Activated T-cell treated with anti-CD3 and anti-CD28 coated beads, Interleukin-2, amount 50 U/mL, for 48 hours (primary cell): ENCODE measurements at places on chromosomes 12 and 14.

- no peak for DNase-seq
These were observed 134.0 kb downstream of the TMEM117 start for GRCh38 chr12:43969882-43970281.

- no peak for DNase-seq
These were observed 23.8 kb upstream of the TC2N start for GRCh38 chr14:91891101-91891500.

- no peak for DNase-seq
These were observed 1.2 kb downstream of the CLIP1 start for GRCh38 chr12:122421187-122421820.

GRCh38 chr12:87441511-87441910 lies 587.7 kb downstream of the C12orf50 start:
- no peak for DNase-seq

DNA sequence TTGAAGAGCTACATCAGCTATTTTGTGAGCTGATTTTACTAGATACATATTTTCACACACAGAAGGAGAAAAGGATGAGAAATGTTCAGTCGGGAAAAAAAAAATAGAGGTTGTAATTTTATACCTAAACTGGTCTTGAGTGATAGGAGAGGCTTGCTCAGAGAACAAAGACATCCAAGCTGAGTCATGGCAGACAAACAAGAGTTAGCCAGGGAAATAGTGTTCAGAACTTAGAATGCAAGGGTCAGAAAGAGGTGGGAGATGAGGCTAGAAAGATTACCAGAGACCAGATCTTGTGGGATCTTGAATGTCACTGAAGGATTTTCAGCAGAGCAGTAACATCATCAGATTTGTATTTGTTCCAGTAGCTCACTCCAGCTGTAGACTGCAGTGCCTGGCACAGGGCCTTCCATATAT lies 121.9 kb upstream of the ATF1 start:
- no peak for DNase-seq

DNA sequence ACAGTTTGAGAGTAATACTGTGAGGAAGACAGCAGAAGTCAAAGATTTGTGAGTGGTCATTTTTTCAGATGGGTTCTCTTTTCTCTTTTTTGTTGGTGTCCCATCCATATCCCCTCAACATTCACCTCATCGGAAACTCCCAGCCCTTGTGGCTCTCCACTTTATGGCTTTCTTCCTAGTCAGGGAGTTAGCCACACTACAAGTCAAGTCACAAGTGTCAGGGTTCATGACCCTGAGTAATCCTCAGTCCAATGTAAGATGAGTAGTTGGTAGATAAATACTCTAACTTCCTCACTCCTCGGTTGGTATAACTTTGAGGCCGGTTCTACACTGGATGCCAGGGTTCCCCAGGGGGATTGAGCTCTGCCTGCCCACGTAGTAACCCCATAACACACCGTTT lies 41.4 kb downstream of the PTGER2 start:
- DNase-seq = no peak

DNA sequence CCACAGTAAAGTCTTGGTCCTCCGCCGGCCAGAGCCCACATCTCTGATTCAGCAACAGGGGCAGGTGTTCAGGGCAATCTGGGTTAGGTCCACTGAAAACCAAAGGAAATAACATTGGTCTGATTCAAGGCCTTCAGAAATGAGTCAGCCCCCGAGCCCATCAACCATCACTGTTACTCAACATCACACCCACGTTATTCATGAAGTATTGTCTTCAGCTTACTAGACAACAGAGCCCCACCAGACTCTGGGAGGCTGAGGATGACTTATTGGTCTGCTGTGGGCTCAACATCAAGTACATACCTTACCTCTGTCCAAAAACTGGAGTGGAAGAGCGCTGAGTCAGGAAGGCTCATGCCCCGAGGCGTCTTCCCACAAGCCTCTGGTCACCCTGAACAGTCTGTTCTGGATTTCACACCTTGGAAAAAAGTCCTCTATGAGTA lies 97.5 kb downstream of the ZFP36L1 start:
- DNase-seq = peak; percentile 66

DNA sequence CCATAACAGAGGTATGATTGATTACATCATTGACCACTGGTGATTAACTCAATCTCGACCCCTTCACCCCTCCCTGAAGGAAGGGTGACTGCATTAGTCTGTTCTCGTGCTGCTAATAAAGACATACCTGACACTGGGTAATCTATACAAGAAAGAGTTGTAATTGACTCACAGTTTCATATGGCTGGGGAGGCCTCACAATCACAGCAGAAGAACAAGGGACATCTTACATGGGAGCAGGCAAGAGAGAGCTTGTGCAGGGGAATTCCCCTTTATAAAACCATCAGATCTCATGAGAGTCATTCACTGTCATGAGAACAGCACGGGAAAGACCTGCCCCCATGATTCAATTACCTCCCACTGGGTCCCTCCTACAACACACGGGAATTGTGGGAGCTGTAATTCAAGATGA lies 55.9 kb upstream of the TMCC3 start:
- DNase-seq = peak; percentile 20

- DNase-seq = no peak
These were observed 19.4 kb downstream of the TCTN2 start for GRCh38 chr12:123690191-123690840.

GRCh38 chr12:131063413-131063812 lies 109.7 kb downstream of the ADGRD1 start:
- DNase-seq = no peak

GRCh38 chr12:112928978-112929377 lies 9.3 kb upstream of the OAS3 start:
- DNase-seq = peak; percentile 7

DNA sequence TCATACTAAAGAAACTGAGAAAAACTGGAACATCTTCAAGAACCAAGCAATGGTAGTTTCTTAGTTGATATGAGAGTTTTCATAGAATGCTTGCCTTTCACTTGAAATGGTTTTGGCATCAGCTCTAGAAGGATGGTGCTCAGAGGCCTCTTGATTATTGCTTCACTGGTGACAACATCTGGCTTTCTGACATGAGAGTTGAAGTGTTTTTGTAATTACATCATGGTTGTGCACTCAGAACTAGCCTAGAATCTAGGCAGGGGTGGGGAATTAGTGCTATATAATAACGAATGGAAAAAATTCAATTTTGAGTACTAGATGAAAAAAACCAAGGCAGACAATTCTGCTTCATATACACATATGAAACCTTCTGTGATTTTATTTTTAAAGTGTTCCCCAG lies 172.8 kb upstream of the LMNTD1 start:
- no peak for DNase-seq

GRCh38 chr12:13206560-13206897 lies 10.0 kb downstream of the EMP1 start:
- no peak for DNase-seq

DNA sequence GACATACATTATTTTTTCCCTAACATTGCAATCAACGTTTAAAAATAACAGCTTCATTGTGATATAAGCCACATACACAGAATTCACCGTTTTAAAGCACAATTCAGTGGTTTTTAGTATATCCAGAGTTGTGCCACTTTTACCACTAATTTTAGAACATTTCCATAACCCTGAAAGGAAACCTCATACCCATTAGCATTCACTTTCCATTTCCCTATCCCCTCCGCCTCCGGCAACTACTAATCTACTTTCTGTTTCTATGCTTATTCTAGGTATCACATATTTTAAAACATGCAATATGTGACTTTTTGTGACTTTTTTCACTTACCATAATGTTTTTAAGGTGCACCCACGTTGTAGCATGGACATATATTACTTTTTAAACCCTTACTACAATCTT lies 55.6 kb upstream of the ISM2 start:
- DNase-seq = no peak

DNA sequence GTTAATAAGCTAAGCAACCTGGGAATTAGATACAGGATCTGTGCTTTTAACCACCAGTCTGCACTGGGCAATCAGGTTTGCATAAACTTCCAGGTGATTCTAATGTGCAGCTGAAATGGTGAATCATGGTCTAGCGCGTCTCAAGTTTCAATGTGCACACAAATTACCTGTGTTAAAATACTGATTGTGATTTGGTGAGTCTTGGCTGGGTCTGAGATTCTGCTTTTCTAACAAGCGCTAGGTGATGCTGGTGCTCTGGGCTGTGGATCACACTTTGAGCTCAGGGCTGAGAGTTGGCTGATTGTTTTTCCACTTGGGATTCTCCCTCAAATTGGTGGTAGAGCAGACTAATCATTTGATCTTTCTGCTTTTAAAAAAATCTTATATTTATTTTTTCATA lies 124.8 kb downstream of the C12orf75 start:
- no peak for DNase-seq

DNA sequence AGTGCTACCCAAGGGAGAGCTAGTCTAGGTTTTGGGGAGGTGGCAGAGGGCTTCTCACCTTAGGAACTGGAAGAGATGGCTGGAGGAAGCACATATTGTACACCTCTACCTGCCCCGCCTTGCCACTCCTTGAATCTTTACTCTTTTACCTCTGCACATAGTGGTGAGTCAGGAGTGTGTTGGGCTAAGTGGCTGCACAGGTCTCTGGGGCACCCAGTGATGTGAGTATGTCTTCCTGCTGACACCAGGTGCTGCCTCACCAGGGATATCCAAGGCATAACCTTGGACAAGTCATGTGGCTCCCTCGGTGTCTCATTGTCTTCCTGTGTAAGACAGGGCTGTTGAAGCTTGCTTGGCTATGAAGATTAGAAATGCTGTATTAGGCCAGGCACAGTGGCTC lies 19.8 kb upstream of the CABP1 start:
- no peak for DNase-seq

DNA sequence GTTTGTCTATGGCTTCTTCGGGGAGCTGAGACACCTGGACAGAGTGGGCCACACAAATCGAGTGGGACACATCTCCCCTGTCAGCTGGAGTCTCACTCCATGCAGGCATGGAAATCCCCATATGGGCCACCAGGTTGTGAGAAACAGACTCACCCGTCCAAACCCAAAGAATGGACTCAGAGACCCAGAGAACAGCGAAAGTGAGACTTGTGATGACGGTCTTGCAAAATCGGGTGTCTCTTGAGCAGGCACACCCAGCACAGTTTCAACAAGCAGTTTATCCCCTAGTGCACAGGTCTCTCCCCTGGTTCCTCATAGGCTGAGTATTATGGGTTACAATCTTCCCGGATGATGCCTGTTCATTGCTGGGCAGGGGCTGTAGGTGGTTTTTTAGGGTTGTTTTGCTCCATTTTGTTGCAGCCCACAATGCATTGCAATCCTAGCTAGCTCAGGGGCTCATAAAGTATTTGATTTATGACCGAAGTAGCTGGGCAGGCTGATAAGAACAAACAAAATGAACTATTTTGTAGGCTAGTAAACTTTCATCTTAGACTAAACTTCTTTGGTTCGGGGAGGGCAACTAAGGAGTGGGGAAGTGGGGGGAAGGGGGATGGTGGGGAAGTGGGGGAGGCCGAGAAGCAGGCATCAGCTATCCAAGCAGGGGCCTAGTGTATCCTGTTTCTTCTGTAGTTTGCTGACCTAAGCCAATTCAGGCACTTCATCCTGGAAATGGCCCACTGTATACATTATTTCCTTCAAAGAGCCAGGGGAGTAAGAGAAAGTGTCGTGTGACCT lies 45.3 kb downstream of the IQSEC3 start:
- no peak for DNase-seq

DNA sequence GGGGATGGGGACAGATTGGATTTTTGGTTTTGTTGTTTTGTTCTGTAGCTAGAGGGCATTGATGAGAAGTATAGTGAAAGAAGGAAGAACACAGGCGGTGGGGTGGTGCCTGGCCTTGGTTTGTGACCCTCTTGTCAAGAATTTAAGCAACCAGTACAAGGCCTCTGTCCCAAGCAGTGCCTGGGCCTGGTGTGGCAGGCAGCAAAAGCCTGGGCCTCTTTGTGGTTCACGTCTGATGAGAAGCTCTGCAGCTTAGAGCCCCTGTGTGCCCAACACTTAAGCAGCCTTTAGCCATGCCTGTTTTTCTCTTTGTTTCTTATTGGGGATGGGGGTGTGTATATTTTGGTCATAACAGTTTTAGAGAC lies 98.0 kb downstream of the PPP2R5C start:
- no peak for DNase-seq

DNA sequence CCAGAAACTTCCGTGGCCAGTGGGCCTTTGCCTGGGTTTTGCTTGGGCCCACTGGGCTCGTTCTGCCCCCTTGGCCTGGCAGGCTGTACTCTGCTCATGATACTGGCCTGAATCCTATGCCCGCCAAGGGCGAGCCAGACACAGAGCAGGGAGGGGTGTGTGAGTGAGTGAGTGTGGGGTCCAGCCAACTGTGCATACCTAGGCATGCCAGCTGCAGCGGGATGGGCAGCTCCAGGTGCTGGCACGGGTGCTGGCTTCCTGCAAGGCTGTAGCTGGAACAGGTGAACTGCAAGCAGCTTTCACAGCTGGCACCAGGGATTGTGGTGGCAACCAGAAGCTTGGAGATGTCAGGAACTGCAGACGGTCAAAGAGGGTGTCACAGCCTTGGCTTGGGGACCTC lies 1276.4 kb downstream of the SLC16A7 start:
- DNase-seq = no peak

- DNase-seq = no peak
These were observed 8.9 kb downstream of the DDHD1 start for GRCh38 chr14:53144244-53144643.

GRCh38 chr12:6603095-6603567 lies 4.0 kb downstream of the CHD4 start:
- no peak for DNase-seq

DNA sequence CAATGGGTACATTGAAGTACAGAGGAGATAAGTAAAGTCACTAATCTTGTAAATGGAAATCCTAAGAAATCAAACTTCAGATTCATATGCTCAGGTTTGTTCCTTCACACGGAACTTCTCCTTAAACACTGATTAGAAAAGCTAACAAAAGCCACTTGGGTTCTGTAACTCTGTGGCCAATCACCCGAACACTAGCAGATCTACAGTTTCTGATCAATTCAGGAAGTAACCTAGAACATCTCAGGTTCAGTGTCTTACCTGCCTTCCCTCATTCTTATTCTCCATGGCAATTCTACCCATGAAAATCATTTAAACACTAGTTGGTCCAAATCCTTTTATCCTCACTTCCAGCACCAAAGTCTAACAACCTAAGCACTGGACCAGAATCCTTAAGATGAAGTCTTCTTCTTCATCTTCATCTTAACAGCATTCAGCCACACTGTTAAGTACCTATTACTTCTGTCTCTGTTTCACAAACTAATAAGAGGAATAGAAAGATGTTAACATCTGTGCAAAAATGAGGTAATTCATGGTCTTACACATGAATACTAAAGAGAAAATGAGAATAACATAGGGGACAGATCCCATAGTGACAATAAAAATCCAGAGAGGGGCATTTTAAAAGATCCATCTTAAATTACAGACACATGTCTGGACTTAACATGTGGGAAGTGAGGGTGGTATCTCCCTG lies 184.5 kb downstream of the SSPN start:
- DNase-seq = no peak

- DNase-seq = no peak
These were observed 119.3 kb downstream of the LMNTD1 start for GRCh38 chr12:25433581-25434325.

DNA sequence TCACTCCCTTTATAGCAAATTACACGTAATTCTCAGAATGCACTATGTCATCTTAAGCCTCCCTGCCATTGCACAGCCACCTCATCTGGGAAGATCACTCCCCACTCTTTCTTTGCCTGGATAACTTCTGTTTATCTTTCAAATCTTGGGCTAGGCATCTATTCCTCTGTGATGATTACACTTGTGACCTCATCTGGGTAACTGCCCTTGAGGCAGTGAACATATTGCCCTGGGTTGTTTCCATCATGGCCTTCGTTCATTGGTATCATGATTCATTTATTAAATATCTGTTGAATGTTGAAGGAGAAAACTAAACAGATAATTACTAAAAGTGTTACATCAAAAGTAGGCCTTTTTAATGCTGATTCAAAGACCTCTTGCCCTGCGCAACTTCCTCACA lies 26.2 kb upstream of the PDE3A start:
- no peak for DNase-seq
